ENCODE measurements at places on chromosomes 3 and 15.

- DNase-seq: no peak
Observed at GRCh38 chr3:105765308-105765639, 103.5 kb downstream of the CBLB start.

- DNase-seq: no peak
Observed at GRCh38 chr3:172582712-172583111, 59.5 kb upstream of the TNFSF10 start.

DNA sequence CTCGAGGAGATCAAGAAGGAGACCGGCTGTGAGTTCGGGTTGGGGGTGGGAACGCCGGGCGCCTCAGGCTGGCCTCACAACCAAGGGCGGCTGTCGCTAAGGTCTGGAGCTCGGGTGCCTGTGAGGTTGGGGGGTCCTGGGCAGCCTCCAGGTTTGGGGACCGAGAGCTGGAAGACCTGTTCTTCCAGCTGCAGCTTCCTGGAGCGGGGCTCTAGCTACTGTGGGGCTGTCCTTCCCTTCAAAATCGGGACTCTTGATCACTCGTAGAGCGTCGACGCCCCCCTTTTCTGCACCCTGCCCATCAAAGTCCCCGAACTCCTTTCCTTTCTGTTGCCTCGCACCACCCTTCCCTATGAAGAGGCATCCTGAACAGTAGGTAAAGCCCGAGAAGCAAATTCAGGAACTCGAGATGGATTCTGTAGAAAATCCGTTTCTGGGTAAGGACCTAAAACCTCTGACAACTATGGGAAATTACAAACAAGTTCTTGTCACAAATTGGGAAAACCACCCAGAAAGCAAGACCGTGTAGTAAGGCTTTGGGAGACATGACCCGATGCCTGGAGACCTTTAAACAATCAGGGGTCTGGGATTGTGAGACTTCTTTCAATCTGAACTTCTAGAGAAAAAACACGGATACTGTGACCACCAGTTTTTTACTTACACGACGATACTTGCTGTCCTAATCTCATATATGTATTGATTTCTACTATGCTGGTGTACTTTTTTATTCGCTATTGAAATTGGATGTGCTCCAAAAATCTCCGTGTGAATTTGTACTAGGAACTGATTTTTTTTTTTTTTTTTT, 556 bp downstream of the CHP1 start:
- DNase-seq: no peak

DNA sequence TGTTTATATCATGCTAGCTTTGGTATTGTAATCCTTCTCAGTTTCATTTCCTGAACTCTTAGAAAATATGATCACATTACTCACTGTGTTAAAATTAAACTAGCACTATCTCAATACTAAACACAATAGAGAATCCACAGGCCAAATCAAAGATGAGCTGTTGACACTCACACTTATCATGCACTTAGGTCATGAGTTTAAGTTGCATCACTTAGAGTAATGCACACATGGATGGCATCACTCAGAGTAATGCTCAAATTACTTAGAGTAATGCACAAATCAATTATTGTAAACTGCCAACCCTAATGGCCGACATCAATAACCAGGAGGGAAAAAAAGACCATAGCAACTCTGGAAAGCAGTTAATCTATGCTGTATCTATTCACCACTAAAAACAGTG, 40.0 kb upstream of the MCF2L2 start:
- no peak for DNase-seq

- no peak for DNase-seq
Observed at GRCh38 chr15:75228787-75229186, 27.1 kb downstream of the C15orf39 start.

GRCh38 chr15:42191610-42192346, 16.3 kb downstream of the VPS39 start:
- no peak for DNase-seq

GRCh38 chr3:17233398-17233800, 348.6 kb downstream of the PLCL2 start:
- peak; percentile 1 for DNase-seq
